ENCODE measurements at places on chromosomes 11 and 22.

DNA sequence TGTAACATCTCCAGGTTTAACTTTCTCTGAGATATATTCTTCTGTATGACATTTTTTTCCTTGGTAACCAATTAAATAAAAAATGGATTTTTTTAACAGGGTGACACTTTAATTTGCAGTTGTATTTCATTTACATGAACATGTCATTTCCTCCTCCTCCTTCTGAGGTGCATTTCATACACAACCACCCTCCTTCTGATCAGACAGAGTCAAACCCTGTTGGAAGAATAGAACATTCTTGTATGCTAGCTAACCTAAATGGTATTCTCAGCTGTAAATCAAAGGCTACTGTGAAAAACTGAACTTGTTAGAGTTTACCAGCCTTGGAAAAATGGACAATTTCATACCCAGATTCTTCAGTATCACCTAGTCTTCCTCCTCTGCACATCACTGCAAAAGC is 52.7 kb upstream of the CHRM4 start:
- DNase-seq, result no peak

DNA sequence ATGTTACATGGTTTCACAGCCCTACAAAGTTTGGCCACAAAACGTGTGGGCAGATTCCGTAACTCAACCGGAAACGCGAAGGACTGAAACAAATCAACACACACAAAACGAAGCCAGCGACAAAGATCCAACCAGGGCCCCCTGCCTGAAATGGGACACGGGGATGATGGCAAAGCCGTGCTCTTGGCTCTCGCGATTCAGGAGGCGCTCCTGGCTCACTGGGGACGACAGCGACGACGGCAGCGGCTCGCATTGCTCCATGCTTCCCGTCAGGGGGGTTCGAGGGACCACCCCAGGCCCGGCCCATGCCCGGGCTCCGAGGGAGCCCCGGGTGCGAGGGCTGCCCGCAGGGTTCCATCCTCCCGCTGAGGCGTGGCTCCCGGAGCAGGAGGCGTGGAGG is 4786.8 kb upstream of the OR11H1 start:
- DNase-seq, result no peak

- no peak for DNase-seq
These were observed 9.7 kb upstream of the CENATAC start for GRCh38 chr11:118988280-118988679.

DNA sequence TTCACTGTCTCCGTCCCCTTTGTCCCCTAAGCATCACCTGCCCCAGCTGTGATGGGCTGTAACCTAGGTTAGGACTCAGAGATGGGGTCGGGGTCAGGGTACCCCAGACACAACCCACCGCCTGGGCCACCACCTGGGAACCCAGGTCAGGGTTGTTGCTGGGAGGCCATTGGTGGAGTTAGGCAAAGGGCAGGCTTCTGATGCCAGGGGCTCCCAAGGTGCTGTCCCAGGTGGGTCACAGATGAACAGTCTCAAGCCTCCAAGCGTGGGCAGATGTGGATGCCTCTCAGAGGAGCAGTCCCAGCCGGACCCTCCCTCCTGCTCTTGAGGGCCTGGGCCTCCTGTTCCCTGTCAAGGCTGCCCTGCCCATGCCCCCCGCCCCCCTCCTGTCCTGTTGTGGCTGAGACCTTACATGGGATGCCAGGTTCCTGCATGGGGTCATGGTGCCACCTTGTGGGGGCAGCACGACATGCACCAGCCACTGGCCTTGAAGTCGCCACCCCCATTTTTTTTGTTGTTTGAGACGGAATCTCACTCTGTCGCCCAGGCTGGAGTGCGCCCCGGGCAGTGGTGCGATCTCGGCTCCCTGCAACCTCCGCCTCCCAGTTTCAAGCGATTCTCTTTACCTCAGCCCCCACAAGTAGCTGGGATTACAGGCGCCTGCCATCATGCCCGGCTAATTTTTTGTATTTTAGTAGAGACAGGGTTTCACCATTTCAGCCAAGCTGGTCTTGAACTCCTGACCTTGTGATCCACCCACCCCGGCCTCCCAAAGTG is 12.1 kb downstream of the GATD1 start:
- peak; percentile 57 for DNase-seq

DNA sequence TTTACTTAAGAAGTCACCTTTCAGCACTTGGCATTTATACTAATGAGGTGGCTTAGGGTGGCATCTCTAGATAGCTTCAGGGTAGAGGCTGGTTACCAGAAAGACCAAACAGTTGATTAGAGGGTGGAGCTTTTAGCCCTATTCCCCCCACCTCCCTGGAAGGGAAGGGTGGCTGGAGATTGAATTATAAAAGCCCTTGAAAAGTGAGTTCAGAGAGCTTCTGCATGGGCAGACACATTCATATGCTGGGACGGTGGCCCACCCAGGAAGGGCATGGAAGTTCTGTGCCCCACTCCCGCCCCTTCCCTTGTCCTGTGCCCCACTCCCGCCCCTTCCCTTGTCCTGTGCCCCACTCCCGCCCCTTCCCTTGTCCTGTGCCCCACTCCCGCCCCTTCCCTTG is 244.2 kb downstream of the DDX10 start:
- DNase-seq, result no peak

DNA sequence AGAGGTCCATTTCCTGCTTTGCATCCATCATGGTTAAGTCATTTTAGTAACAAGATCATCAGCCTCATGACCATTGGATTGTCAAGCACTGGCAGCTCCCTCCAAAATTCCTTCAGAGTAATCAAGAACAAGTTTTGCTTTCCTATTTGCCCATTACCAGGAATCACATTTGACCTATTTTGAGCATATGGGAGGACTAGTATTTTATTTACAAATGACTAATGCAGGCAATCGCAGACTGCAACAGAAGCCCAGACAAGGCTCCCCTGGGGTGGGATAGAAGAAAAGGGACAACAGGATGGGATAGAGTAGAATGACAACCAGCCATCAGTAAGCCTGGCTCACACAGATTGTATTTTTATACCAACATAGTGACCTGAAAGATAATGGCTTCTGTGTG is 9.1 kb downstream of the MMP10 start:
- no peak for DNase-seq

DNA sequence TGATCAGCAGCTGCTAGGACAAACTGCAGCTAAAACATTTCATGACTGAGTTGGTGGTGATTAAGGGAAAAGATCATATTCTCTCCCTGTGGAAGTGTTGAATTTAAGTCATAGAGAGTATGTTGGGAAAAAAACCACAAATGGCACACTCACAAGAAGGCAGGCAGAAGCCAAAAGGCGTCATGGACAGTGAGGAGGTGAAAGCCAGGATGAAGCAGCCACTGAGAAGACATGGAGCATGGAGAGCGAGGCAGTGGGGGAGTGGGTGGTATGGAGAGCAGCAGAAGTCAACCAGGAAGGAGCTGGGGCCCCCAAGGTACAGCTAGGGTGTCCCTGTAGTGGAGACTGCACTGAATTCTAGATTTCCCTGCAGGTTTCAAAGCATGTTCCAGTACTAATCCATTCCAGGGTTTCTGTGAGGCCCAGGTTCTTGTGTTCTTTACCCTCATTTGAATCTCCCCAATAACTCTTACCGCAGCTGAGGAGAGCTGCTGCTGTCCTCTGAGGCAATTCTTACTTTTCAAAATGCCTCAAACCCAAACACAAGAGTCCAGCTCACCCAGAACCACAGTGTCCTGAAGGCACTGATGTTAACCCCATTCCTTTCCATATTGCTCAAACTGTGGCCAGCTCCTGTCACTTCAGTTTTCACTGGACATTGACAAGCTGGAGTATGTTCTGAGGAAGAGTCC is 191.8 kb upstream of the E2F8 start:
- DNase-seq, result peak; percentile 91

DNA sequence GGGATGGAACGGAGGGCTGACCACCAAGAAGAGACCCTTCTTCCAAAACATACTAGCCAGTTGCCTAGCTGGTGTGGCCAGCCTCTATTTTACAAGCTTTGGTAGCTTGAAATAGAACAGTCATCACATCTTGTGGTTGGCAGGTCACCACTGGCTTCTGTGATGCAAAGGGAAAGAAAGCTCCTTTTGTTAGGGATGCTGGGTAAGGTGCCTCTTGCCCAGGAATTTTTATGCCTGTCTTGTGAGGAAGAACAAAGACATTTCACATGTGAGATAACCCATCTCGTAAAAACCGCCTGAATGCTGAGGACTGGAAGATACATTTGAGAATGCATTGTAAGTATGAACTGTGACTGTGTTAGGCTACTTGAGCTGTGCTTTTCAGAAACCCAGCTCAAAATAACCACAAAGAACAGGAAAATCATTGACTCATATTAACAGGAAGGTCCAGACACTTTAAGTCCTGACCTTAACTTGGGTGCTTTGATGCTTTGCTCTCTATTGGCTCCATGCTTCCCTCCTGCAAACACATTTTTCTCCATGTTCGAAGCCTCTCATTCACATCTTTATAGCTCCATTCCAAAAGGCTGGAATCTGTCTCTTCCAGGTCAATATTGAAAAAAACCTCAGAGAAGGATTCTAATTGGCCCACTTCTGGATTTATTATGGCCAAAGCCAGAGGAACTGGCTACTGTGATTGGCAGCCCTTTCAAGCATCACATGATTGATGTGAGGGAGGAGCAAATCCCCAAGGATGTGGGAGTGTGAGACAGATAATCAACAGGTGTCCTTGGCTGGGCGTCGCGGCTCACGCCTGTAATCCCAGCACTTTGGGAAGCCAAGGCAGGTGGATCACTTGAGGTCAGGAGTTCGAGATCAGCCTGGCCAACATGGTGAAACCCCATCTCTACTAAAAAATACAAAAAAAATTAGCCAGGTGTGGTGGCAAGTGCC is 53.9 kb downstream of the MICAL2 start:
- peak; percentile 58 for DNase-seq

DNA sequence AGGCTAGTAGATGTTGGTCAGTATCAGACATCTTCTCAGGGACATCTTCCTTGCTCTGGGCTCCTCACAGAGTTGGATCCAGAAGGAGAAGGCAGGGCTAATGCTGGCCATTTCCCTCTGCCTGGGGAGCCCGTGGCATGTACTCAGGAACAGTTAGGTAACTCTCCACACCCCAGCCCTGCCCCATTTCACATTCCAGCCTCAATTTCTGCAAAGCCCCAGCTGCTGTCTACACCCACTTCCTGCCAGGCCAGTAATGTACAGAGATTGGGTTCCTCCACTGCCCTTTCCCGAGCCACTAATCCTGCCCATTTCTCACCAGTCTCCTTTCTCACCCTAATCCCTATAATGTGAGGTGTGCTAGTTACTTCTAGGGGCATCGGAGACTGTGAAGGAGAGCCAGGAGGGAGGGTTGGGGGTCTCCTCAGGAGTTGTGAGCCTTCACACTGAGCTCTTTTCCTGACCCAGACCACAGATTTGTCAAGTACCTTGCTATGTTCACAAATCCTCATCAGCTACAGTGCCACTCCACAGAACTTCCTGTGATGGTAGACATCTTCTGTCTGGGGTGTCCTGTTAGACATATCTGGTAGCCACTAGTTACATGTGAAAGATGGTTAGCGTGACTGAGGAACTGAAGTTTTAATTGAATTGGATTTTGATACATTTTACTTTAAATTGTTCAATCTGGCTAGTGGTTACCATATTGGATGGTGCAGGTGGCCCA is 1.3 kb upstream of the SEC14L3 start:
- no peak for DNase-seq

All from fibroblast of skin of scalp (primary cell).